ENCODE measurements at places on chromosomes 6 and 20.

- DNase-seq = no peak
Measured at GRCh38 chr6:158321960-158322359, 9.7 kb downstream of the TULP4 start.

DNA sequence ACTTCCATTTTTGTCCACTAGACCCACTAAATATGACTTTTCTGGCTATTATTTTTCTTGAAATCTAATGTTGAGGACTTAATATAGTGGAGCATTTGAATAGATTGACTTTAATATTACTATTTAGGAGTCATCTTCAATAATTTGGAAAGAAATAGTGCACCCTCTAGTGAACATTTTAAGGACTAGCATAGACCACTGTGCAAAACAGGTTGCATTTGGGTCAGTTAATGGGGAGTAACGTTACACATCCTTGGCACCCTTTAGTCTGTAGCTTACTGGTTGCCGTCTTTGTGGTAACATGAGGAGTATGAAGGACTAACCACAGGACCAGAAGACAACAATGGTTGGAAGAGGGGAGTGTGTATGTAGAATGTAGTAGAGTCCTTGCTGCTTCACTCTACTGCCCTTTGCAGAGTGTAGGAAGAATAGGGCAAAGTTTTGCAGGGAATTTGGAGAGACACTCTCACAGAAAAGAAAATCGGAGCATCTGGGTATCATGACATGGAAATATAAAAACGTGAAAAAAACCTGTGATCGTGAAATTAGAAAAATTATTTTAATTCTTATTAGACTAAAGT lies 25.2 kb downstream of the RFPL4B start:
- DNase-seq = peak; percentile 6

DNA sequence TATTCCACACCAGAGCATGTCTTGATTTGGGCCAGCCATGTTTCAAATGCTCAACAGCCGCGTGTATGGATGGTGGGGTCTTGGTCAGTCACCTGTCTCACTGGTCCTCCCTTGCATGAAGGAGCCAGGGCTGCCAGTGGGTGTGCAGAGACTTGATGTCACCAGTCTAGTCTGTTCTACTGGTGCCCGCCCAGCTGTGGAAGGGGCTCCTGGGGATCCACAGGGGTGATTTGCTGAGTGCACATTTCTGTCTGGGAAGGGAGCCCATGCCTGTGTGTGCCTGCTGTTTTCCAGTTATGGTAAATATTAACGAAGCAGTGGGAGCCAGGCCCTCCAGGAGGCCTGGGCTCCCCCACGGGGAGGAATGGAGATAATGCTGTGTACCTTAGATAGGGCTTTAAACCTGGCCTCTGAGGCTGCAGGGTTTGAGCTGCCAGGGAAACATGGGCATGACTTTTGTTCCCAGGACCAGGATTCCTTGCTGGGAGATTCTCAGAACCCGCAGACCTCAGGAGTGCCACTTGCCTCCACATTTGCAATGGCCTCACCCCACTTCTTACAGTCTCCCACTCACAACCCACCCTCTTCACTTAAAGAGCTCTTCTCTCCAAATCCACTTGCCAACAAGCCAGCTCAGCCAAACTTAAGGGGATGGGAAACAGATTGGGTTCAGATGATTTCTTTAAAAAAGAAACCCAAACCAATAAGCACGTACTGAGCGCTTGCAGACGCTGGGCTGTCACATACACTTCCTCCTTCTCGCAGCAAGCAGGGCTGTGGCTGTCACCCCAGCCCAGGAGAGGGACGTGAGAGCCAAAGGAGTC lies 54.1 kb downstream of the VEGFA start:
- DNase-seq = peak; percentile 87

- DNase-seq = no peak
Measured at GRCh38 chr6:46509981-46510510, 18.8 kb upstream of the RCAN2 start.

- DNase-seq = no peak
Measured at GRCh38 chr20:52926505-52926904, 45.7 kb upstream of the TSHZ2 start.

Data from NCI-H1092 treated with DMSO at 0.1 percent for 48 hours (cell line).